Mesothelial cell of epicardium (in vitro differentiated cells): ENCODE measurements at places on chromosomes 11 and 22.

GRCh38 chr11:133983660-133984316 is 27.0 kb upstream of the IGSF9B start:
- DNase-seq: no peak

DNA sequence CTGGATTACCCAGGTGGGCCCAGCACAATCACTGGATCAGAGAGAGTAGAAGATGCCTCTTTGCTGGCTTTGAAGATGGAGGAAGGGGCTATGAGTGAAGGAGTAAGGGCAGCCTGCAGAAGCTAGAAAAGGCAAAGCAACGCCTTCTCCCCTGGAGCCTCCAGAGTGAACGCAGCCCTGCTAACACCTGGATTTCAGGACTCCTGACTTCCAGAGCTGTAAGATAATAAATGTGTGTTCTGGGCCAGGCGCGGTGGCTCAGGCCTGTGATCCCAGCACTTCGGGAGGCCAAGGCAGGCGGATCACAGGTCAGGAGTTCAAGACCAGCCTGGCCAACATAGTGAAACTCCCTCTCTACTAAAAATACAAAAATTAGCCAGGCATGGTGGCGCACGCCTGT is 102.4 kb downstream of the MORC2 start:
- no peak for DNase-seq

DNA sequence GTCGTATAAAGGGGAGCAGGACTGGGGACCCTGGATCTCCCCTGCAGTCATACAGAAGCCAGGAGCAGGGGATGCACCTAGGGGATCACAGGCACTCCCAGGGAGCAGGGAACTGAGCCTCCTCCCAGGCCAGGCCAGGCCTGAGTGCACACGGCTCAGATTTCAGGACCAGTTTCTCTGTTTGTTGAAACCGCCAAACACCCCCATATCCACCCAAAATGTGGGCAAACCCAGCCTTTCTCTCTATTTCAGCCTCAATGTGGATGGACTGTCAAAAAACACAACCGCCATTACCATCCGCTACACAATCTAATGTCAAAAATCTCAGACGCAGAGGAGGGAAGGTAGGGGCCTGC is 17.5 kb downstream of the MN1 start:
- DNase-seq: no peak

DNA sequence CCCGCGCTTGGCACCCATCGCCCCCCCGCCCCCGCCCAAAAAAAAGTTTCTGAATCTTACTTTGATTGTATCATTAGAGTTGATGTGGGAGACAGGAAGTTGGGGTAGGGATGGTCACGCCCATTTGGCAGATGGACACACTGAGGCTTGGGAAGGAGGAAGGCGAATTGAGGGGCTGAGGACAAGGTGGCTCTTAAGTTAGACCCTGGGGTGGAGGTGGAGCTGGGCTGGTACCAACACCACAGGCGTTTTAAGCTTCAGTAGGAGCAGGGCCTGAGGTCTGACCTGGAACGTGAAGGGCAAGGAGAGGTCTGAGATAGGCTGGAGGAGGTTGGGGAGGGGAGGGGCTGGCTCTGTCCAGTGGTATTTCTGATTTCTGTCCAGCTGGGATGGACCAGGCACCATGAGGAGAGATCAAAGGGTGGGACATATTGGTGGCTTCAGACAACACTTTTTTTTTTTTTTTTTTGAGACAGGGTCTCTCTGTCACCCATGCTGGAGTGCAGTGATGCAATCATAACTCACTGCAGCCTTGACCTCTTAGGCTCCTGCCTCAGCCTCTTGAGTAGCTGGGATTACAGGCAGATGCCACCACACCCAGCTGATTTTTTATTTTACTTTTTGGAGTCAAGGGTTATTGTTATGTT is 799 bp upstream of the CDC42BPG start:
- DNase-seq: no peak

GRCh38 chr11:129828301-129828836 is 12.7 kb downstream of the TMEM45B start:
- no peak for DNase-seq

- DNase-seq: no peak
Measured at GRCh38 chr11:69463181-69463994, 18.1 kb upstream of the LINC01488 start.

DNA sequence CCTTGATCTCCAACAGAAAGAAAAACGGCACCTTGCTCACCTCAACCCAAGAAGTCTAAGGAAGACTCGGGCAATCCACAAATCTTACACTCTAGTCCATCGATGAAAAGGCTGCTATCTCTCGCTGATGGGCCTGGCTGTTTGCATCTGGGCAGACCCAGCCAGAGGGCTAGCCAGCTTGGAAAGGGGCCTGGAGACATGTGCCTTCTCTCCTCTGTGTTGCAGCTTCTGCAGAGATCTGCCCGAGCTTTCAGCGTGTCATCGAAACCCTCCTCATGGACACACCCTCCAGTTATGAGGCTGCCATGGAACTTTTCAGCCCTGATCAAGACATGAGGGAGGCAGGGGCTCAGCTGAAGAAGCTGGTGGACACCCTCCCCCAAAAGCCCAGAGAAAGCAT is 3.2 kb downstream of the SCGB1A1 start:
- DNase-seq: no peak

DNA sequence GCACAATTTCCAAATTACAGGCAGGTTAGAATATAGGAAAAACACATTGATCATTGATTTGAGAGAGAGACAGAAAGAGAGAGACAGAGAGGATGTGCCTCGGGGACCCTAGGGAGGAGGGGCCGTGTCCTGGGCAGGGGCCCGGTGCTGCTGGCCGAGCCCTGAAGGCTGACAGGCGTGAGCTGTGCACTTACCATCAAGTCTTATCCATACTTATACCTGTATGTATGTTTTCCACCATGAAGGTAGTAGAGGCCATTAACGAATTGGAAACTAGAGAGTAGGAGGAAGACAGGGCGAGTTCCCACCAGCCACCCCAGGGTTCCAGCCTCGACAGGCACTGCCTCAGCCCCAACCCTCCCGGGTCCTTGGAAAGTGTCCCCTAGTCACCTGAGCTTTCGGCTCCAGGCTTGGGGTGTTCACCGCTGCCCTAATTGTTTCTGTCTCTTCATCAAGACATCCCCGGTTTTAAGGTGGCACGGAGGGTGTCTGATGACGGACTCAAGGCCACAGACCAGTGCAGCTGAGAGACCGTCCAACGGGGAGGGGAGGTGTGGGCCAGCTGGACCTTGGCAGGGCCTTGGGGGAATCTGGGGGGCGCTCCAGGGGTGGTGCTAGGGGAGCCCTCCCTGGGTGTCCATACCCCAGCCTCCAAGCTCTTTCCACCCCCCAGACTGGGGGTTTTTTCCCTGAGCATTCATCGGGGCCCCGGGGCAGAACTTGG is 431.3 kb downstream of the TBC1D22A start:
- DNase-seq: no peak

DNA sequence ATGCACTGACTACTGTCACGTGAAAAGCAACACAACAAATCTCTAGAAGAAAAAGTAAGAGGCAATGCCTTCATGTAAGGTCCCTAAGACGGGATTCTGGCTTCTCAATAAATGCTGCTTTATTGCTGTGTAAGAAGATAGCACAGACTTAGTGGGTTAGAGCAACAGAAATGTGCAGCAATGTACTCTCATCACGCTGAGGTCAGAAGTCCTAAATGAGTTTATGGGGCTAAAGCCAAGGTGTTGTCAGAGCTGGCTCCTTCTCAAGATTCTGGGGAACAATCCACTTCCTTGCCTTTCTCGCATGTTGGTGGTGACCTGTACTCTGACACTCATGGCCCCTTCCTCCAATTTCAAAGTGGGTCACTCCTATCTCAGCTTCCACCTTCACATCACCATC is 93.4 kb downstream of the SHANK2 start:
- no peak for DNase-seq

DNA sequence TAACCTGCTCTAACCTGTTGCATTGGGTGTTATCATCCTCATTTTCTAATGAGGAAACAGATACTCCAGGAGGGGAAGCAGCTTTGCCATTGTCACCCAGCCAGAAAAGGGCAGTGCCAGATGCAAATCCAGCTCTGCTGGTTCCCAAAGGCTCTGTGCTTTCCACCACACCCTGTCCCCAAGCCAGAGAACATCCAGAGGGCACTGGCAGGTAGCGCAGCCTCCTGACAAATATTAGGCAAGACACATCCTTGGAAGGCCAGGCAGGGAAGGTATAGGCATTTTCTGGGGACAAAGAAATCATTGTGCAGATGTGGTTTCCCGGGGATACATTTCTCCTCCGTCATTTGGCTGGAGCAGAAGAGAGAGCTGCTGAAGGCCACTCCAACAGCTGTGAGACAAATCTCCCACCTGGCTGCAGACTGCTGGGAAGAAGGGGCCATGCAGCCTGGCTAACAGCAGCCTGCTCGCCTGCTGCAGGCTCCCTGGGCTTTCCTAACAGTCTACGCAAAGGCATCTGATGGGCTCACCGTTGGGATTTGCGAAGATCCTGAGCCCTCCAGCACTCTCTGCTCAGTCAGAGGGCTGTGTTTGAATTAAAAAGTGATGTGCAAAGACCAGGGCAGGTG is 93.9 kb upstream of the PITPNB start:
- no peak for DNase-seq

DNA sequence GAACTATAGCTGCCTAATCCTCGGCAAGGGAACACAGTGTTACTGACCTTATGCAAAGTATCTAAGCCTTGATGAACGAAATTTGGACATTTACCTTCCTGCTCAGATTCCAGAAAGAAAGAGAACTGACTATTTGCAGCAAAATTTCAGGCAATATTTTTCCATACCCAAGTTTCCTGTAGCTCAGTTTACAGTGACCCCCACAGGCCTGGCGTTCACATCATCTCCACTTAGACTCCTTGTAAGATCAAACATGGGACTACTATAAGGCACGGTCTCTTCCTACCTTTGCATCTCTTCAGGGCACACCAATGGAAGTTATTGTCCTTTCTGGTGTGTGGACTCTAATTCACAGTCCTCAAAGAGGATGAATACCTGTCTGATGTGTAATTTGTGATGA is 21.1 kb downstream of the MS4A6A start:
- DNase-seq: no peak

DNA sequence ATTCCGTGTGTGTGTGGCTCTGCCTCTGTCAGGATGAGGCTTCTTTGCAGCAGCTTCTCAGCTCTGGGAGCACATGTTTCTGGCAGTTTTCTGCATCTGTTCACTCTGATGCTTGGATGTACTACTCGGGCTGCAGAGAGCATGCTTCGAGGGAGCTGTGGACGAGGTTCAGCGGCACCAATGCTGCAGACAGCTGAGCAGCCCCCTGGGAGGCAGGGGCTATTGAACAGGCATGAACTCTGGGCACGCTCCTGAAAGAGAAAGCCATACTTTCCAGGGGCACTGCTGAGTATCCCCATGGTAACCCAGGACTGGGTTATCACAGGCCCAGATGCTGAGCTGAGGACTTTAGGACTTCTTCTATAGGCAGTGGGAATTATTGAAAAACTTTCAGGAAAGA is 33.8 kb downstream of the ADAMTS8 start:
- DNase-seq: no peak

GRCh38 chr11:134751031-134751585 is 339.1 kb upstream of the B3GAT1 start:
- no peak for DNase-seq

DNA sequence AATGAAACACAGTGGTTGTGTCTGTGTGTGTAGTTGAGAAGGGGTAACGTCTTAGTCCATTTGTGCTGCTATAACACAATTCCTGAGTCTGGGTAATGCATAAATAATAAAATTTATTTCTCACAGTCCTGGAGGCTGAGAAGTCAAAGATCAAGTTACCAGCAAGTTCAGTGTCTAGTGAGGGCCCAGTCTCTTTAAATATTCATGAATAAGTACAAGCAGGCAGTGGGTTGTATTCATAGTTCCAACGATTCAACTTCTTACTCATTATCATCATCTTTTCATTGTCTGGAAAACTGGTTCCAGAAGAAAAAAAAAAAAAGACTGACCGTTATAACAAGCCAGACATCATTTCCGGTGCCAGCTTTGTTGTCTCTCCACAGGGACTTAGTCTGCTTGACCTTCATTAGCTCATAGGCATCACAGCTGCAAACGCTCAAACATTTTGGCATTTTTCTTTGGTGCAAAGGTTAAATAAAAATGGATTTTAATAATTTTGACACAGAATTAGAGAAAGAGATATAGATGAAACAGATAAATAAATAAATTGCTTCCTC is 1297.5 kb downstream of the LRRC4C start:
- DNase-seq: no peak

- no peak for DNase-seq
Measured at GRCh38 chr11:125036933-125037332, 26.2 kb upstream of the SLC37A2 start.

GRCh38 chr11:128361451-128362020 is 225.8 kb downstream of the ETS1 start:
- DNase-seq: no peak

DNA sequence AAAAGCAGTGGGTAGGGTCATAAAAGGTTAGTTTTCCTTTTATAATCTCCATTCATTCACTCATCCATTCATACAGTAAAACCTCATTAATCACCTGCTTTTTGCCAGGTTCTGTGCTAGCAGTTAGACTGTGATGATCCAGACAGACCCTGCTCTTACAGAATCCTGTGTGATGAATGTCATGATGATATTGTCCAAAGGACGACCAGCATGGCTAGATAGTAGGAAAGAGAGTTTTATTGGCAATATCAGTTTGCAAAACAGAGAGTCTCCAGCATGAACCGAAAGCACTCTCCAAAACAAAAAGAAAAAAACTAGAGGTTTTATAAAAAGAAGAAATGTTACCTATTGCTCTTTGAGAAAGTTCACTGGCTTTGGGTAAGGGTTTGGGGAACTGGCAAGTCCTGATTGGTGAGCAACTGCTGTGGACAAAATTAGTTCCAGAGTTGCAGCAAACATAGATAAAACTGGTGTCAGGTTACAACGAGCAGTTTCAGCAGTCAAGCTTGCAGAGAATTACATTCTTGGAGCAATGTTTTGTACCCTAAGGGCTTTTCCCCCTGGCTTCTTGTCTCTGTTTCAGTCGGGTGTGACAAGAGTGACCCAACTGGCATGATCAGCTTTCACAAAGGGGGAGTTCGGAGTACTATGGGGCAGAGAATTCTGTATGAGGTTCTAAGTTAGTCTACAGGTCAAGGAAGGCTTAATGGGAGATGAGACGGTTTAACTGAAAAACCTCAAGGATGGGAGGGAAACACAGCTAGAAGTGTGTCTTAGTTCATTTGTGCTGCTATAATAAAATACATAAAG is 58.3 kb downstream of the HSD17B12 start:
- DNase-seq: no peak

GRCh38 chr22:19109198-19110063 is 12.8 kb downstream of the DGCR2 start:
- DNase-seq: no peak

DNA sequence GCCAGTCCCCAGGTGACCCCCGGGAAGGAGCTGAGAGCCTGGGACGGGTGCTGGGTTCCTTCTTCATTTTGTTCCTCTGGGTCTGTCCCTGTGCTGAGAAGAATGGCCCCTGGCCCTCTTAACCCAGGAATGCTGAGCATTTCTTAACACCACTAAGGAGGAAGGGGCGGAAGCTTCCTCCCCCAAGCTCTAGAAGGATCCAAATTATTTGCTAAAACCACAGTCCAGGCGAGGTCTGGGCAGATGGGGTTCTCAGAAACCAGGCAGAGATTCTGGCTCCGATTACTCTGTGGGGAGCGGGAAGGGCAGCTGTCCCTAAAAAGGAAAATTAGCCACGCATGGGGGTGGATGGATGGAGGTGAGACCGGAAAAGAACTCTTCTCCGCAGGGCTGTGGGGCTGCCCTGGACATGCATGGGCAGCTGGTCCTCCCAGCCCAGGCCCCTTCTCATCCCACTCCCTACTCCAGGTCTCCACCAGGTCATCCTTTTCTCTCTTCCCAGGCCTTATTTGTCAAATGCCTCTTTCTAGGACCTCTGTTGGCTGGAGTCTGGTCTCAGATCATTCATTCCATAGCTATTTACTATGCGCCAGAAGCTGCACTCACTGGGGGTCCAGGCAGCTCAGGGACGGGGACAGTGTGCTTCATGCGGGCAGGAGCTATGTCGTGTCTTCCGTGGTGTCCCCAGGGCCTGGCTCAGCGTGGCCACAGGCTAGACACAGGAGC is 45.0 kb upstream of the MYH9 start:
- DNase-seq: no peak
